ENCODE measurements at places on chromosomes 16 and 17.

- DNase-seq = no peak
These were observed 121.9 kb upstream of the HS3ST2 start for GRCh38 chr16:22692034-22692433.

- DNase-seq = no peak
These were observed 22.8 kb downstream of the NUP85 start for GRCh38 chr17:75228305-75228704.

- DNase-seq = no peak
These were observed 383.9 kb downstream of the WWOX start for GRCh38 chr16:78483124-78483992.

- DNase-seq = peak; percentile 52
These were observed at the start of gene RNF213 for GRCh38 chr17:80260791-80261158. RNF213 (plus strand) TSS chr17:80260852; CDS start chr17:80263682, 2,830 bp downstream.

- DNase-seq = no peak
These were observed 4.4 kb upstream of the MYO1C start for GRCh38 chr17:1496869-1497268.

DNA sequence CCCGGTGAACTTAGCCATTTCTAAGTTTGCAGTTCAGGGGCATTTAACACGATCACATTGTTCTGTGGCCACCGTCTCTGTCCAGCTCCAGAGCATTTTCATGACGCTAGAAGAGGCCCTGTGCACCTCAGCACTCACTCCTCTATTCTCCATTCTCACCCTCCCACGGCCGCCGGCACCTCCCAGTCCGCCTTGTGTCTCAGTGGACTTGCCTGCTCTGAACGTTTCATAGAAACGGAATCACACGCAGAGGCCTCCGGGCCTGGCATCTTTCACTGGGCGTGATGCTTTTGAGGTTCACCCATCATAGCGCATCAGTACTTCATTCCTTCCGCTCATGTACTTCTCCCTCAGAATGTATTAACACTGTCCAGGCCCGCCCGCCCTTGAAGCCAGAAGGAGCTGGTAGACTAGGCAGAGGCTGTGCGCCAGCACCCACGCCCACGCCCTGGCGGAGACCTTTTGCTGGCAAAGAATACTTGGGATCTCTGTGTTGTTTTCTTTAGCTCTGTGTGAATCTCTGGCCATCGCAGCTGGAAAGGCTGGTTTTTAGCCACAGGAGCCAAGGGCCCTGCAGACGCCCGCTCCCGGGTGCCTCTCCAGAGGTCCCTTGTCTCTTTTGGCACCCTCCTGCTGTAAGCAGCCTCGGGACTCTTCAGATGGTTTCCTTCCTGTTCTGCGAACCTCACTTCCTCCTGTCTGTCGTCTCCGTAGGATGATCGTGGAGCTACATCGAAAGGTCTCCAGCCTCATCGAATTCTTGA, 23.4 kb upstream of the JPT2 start:
- no peak for DNase-seq

- no peak for DNase-seq
These were observed 2.5 kb downstream of the PHF12 start for GRCh38 chr17:28948873-28949184.

GRCh38 chr17:49707246-49707607, 537 bp downstream of the SLC35B1 start:
- DNase-seq = peak; percentile 61

DNA sequence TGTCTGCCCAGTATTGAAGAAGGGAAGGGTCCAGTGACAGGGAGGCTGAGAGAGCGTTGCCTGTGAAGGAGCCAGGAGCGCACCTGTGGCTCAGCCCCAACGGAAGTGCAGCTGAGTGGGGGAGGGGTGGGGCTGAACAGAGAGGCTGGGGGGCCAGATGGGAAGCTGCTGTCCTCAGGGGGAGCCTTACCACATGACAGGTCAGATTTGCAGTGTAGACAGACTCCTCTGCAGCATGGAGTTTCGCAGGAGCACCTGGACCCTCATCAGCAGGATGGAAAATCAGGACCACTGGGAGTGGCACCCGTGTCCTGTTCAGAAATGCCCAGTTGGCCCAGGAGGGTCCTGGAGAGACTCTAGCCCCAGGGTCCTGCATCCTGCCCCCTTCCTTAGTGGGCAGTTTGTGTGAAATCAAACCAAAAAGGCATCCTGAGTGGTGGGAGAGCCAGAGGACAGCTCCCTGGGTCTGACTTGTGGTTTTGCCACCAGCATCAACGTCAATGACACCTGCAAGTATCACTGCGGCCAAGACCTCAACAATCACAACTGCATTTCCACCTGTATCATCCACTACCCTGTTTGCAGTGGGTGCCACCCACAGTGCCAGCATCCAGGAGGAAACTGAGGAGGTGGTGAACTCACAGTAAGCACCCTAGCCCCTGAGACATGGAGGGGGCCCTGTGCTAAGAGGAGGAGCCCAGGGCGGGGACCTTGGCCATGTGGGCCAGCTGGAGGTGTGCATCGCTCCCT, 7.8 kb downstream of the CD300A start:
- no peak for DNase-seq

DNA sequence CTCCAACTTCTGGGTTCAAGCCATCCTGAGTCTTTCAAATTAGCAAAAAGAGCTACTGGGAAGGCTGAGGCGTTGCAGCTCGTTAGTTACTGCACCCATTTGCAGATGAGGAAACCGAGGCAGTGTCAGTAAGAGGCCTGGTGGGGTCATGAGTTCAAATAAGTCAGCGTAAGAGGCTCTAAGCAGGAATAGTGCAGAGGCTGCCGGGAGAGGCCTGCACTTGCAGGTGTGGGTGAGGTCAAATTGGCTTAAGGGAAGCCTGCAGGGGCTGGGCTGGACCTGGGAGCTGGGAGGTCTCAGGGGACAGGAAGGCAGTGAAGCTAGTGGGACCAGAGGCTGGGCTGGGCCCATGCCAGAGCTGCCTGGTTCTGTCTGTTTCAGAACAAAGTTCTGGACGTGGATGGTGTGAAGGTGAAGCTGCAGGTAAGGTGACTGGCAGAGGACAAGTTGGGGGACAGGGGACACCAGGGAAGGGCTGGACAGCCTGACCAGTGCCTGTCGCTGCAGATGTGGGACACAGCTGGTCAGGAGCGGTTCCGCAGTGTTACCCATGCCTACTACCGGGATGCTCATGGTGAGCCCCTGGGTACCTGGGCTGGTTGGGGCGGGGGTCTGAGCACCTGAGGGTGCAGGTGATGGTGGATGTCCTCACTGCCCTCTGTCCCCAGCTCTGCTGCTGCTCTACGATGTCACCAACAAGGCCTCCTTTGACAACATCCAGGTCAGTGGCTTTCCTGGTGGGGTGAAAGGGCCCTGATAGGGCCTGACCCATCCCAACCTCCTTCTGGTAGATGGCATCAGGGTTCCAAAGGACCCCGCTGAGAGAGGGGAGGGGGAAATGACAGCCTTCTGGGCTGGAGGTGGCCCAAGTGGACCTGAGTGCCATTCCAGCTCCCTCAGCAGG, 3.0 kb downstream of the RAB26 start:
- DNase-seq = no peak

DNA sequence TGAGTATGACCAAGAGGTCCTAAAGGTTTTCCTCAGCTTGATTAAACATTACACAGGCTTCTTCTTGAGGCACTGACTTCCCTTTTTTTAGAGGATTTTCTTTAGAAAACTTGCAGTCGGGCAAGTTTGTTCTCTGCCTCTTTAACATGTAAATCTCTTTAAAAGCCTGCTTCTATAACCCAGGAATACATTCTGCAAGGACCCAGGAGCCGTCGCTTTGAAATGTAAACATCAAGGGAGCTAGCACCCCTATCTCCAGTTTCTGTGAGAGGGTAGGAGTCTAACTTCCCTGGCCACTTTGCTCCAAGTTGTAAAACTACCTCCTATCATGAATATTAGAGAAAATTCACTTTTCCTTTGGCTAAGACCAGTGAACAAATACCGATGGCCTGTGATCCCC, 201.5 kb upstream of the CPHXL start:
- no peak for DNase-seq

DNA sequence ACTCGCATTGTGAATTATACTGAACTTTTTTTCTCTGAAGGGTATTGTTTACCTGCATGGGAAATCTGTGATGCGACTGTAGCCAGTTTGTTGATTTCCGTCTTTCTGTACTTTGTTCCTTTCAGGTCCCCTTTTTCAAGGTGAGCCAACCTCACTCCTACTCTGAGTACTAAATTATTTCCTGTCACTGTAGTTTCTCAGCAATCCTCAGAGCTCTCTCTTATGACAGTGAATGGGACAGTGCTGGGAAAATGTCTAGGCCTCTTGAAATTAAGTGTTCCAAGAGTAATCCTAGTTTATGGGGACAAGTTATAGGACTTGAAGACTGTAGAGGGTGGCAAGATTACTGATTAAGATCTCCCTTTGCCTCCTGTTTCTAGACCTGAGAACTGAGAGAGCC, 167.6 kb downstream of the CNTNAP4 start:
- no peak for DNase-seq

- no peak for DNase-seq
These were observed 28.3 kb downstream of the TTC19 start for GRCh38 chr17:16027708-16028584.

DNA sequence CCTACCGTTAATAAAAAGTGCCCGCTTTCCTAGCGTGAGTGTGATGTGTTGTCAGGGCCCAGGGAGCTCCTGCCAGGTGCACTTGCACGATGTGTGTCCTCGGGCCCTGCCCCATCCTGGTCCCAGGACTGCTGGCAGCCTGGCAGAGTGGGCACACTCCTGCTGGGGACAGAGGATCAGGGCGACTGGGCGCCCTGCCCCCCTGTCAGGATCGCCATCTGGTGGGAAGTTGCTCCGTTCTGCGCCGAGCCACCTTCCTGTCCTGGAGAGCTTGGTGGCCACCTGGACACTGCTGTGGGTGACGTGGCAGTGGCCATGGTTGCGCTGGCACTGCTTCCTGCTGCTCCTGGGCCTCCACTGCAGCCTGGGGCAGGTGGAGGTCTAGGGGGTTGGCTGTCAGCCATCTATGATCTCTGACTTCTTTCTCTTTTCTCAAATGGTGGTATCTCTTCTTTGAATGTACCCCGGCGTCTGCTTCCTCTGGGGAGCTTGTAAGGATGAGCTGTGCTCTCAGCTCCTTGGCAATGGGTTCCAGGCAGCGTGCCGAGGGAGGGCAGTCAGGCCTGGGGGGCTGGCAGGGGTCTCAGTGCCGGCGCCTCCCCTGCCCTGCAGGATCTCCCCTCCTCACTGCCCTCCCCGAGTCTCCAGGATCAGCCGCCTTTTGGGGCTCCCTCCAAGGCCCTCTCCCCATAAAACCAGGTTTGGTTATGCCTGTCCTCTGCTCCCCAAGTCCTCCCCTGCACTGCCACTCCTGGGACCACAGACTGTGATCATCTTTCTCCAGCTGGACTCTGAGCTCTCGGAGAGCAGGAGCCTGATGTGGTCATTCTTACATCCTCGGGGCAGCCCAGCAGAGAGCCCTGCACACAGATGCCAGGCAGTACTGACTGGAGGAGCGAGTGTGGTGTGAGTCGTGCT, 76.9 kb downstream of the AMFR start:
- DNase-seq = no peak

GRCh38 chr16:89115216-89115861, 21.7 kb downstream of the ACSF3 start:
- peak; percentile 87 for DNase-seq

GRCh38 chr17:73924909-73925186, 278.6 kb upstream of the RPL38 start:
- no peak for DNase-seq

Measured in stimulated activated naive CD4-positive, alpha-beta T cell (primary cell).